Cerebellum (tissue), 4 donors: ENCODE measurements at places on chromosomes 7 and 10.

- DNase-seq: no peak
Measured at GRCh38 chr7:44531421-44532380, 9.4 kb downstream of the NPC1L1 start.

- DNase-seq: no peak
Measured at GRCh38 chr7:121436688-121437087, 40.6 kb upstream of the FAM3C start.

DNA sequence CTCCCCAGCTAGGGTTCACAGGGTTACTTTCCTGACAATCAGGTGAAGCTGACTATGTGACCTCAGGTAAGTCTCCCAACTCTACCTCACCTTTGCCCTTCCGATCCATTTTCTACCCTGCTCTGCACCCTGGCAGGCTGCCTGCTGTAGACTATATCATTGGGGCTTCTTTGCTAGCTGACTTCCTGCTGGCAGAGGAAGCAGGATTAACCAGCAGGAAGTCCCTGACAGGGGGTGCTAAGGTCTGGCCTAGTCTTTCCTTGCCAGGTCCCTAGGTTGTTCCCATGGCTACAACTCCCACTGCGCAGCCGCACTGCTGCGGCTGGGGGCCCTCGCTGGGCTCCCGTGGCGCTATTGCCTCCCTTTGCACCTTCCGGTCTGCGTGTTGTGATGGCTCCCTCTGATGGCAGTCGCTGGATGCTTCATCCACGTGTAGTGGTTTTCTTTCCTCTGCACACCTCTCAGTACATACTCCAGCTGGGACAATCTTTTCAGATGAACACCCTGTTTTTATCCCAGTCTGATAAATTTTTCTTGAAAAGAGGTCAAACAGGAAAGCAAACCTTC lies 365.9 kb downstream of the REEP3 start:
- peak; percentile 51 for DNase-seq

DNA sequence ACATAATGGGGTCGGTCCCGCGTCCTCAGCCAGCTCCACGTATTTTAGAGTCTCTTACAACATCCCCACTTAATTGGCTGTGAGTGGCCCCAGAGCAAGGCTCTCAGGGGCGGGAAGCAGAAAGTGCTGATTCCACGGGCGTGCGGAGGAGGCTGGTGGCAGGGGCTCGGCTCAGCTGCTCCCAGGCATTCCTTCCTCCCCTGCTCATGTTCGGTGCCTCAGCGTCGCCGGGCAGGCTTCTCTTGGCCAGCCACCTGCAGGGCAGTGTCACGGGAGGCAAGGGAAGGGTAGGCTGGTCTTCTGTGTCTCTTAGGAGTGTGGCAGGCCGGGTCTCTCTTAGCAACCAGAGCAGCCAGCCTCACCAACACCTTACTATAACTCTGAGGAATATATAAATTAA lies 33.8 kb downstream of the IL15RA start:
- no peak for DNase-seq

DNA sequence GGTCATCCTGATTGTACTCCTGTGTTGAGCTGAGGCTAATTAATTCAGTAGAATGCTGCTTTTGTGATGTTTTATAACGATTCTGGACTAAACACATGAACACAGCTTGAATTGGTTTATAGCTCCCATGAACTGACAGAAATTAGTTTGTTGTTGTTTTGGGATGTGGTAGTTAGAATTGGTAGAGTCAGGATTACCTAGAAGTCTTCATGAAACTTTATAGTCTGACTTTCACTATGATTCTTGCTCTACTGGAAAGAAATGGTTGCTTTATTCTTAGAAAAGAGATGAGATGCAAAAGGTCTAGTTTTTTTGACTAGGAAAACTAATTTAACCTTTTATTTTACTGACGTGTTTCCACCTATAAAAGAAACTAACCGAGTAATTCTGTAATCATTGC lies 23.4 kb upstream of the TRUB1 start:
- DNase-seq: no peak

- DNase-seq: peak; percentile 93
Measured at GRCh38 chr7:140672382-140673062, at the start of gene ADCK2. ADCK2 (plus strand) TSS chr7:140672945; CDS start chr7:140673331, 386 bp downstream.

DNA sequence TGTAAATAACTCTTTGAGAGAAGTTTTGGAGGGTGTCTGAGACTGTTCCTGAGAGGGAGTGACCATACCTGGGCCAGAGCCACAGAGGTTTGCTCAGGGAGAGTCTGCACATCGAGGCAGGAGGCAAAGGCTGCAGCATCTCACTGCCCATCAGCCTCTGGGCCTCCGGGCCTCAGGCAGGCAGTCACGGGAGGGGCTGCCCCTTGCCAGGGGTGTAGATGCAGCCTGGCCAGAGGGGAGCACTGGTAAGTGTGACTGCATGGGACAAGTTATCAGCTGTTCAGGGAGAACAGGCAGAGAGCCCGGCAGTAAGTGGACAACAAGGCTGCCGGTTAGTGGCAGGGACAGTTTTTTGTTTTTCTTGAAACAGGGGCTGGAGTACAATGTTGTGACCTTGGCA lies 55.9 kb downstream of the ZNF467 start:
- DNase-seq: no peak

DNA sequence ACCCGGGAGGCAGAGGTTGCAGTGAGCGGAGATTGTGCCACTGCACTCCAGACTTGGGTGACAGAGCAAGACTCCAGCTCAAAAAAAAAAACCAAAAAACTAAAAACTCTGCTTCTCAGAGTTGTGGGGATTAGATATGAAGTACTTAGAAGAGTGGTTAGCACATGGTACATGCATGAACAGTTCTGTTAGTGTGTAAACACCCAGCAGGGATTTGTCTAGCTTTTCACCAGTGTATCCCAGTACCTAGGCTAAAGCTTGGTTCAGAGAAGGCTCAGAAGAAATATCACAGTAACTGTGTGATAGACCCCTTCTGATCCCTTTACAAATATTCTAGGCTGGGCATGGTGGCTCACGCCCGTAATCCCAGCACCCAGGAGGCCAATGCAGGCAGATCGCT lies 9.5 kb downstream of the PPIA start:
- no peak for DNase-seq

- DNase-seq: no peak
Measured at GRCh38 chr10:123858077-123858681, 33.4 kb downstream of the CPXM2 start.

GRCh38 chr7:24877790-24878311 lies 102.1 kb downstream of the OSBPL3 start:
- no peak for DNase-seq

GRCh38 chr10:60914690-60915141 lies 29.3 kb downstream of the RHOBTB1 start:
- DNase-seq: no peak

- DNase-seq: no peak
Measured at GRCh38 chr7:151711906-151712809, 164.8 kb downstream of the PRKAG2 start.

DNA sequence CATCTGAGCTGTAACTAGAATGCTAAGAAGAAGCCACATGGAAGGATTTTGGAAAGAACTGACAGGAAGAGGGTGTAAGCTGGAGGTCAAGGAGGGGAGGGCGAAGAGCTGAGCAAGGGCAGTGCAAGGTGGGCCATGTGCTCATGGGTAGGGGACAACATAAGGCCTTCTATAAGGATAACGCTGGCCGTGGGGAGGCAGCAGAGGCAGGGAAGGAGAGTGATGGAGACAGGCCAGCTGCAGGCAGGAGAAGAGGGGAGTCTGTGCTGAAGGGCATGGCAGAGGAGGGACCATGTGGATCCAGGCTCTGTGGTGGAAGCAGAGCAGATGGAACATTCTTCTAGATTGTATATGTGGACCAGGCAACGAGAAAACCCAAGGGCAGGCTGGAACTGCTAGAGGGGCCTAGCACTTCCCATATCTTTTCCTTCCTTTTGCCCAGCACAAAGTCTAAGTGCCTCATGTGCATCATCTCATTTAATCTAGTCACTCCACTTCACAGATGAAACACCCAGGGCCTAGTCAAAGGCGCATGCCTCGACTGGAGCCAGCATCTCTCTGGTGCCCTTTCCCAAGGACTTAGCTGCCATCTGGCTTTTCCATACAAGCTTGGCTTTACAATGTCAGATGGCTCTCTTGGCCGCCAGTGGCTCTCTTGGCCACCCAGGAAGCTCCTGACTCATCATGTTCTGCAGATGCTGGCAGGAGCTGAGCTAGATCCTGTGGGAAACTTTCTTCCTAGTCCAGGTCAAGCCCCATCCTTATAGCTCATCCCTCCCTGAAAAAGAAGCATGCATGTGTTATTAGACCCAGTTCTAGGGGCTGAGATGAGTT lies 6.6 kb downstream of the LRRC18 start:
- peak; percentile 27 for DNase-seq

GRCh38 chr10:129678186-129678585 lies 211.1 kb downstream of the MGMT start:
- DNase-seq: no peak

GRCh38 chr7:17293481-17293880 lies 5.0 kb upstream of the AHR start:
- DNase-seq: no peak

GRCh38 chr7:35725280-35725680 lies 30.3 kb upstream of the HERPUD2 start:
- no peak for DNase-seq

GRCh38 chr10:36669615-36670352 lies 455.6 kb upstream of the ANKRD30A start:
- DNase-seq: no peak

GRCh38 chr7:128939075-128939860 lies 1.5 kb downstream of the IRF5 start:
- no peak for DNase-seq

- DNase-seq: no peak
Measured at GRCh38 chr10:123996302-123996701, 97.1 kb downstream of the CHST15 start.

DNA sequence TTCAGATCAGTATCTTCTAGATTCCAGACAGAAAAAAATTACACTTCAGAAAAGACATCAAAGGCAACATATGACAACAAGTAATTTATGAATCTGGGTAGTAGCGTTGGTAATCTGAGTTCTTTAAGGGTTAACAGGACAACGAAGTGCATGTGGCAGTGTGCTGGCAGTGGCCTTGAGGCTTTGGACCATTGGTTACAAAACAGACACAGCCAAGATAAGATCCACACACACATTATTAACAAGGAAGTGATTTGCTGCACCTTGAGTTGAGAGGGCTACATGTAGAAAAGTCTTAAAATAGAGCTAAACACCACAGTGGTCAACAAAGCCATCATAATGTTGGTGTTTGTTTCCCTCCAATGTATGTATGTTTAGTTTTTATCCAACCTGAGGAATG lies 40.6 kb downstream of the AKR1D1 start:
- no peak for DNase-seq

- peak; percentile 43 for DNase-seq
Measured at GRCh38 chr7:136009488-136010079, 32.4 kb upstream of the MTPN start.

DNA sequence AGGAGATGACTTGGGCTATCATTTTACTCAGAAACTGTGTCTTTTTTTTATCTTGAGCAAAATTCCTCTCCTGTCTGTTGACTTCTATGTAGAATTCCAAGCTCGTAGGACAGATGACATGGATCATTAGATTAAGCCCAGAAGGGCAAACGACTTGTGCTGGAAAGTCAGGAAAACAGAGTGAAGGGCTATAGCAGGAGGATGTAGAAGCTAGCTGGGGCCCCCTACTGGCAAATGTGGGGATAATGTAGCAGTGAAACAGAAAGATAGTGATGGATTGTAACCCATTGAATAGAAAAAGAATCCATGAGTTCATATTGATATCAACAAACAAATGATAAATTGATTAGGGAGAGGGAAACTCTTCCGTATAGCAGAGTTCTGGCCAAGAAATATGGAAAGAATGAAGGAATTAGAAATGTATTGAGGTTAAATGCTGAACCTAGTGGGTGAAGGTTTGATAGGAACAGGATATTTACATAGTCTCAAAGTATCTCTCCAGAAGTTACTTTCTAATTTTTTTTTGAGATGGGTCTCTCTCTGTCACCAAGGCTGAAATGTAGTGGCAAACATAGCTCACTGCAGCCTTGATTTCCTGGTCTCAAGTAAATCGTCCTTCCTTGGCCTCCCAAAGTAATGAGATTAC lies 103.6 kb downstream of the LYZL1 start:
- DNase-seq: no peak

DNA sequence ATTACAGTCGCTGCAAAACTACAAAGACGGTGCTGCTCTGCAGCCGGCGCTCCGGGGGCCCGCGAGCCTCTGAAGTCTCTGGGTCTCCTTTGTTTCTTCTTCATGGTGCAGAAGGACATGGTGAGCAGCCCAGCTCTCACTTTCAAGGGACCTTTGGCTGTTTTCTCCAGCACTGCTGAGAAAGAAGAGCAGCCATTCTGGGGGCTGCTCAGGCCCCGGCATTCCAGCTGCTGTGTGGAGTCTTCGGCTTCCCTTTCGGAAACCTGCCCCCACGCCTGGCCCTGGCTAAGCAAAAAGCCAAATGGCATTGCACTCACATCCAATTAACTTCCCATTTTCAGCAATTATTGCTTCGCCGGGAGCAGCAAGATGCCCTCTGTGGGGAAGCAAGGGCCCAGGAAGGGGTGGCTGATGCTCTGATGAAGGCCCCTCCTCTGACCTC lies 555.7 kb downstream of the PTPRN2 start:
- DNase-seq: no peak

- DNase-seq: no peak
Measured at GRCh38 chr7:105068886-105069285, 54.9 kb downstream of the KMT2E start.

GRCh38 chr7:119685906-119686305 lies 587.1 kb upstream of the KCND2 start:
- DNase-seq: peak; percentile 69

DNA sequence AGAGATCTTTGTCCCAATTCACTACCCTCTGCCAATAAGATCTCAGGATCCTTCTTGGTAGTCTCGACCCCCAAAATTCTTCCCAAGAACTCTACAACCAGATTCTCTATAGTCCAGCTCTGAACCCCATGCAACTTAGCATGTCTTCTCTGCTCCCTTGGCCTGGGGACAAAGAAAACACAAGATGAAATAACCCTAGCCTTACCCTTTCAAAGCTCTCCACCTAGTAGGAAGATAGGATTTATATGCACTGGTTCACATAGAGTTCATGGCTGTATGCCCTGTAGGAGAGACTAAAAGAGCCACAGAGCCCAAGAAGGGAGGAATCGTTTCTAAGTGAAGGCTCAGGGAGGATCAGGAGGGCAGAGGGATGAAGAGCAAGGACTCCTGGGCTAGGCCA lies 96.1 kb downstream of the PPP1R3C start:
- no peak for DNase-seq

DNA sequence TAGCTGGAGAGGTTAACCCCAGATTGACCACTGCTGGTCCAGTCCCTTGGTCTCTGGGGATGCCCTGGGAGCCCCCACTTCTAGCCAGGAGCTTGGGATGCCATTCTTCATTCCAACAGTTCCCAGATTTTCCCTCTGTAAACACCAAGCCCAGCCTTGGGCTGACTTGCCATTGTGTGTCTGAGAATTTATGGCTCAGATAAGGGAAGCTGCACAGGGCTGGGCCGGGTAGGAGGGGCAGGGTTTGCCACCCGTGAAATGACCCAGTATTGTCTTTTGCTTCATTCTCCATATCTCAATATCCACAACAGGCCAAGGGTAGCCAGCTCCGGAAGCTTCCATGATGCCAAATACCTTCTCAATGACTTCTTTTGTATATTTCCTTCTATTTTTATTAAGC lies 32.1 kb downstream of the AFAP1L2 start:
- no peak for DNase-seq
